Sigmoid colon (tissue), 7 donors: ENCODE measurements at places on chromosomes 16 and 17. TPM values are rescaled to one million over a fixed set of nuclear protein-coding genes. Genes with fewer than 3 reads are reported as not detected.
A peak's percentile ranks its signal among the peaks of the same experiment; 100 is the strongest.

DNA sequence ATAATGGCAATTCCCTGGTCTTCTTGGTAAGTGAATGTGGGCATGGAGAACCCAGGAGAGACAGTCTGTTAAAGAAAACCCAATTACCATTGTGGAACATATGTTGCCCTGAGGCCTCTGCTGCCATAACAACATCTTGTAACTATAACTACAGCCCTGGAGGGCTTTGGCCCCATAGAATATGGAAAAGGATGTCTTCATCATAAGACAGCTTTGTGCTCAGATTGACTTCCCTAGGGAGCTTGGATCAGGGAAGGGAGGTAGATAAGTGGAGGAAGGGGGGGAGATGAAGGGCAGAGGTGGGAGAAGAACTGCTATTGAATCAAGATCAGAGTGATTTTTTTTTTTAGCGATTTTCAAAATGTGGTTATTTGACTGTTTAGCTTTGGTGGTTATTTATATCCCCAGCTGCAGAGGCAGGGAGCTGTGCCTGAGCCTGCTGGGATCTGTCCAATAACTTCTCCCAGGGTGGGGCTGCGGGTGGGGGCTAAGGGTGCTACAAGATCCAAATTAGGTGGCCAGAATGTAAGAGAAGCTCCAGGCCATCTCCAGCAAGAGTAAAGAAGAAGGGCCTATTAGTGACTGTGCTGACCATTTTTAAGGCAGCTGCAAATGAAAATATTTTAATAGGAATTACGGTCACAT, 5.3 kb upstream of the KAT7 start:
- peak; percentile 89 for DNase-seq

VMO1 gene
- total RNA-seq = 4.1 TPM

GRCh38 chr16:31707743-31708335, 165.8 kb upstream of the ZNF267 start:
- no peak for DNase-seq

DNA sequence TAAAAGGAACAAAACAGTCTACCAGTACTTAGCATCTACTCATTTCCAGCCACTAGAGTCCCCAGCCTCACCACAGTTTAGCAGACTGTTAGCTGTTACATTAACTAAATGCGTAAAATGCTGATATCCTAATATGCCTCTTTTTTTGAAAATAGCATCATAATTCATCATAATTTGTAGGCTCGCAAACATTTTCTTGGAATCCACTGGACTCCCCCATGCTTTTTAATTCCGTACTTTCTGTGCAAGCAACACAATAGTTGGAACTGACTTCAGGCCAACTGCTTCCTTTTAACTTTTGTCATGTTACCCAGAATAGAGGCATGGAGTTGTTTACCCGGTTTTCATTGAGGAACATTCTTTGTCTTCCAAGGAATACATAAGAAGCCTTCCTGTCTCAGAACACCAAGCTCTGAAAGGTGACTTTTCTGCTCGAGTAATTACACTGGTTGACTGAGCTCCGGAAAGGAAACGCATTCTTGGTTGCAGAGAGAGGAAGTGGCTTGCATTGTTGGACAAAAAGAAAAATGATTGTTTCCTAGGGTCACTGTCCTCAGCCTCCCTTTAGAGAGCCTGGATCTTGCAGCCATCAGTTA, 30.9 kb upstream of the SEC14L1 start:
- DNase-seq = no peak

DNA sequence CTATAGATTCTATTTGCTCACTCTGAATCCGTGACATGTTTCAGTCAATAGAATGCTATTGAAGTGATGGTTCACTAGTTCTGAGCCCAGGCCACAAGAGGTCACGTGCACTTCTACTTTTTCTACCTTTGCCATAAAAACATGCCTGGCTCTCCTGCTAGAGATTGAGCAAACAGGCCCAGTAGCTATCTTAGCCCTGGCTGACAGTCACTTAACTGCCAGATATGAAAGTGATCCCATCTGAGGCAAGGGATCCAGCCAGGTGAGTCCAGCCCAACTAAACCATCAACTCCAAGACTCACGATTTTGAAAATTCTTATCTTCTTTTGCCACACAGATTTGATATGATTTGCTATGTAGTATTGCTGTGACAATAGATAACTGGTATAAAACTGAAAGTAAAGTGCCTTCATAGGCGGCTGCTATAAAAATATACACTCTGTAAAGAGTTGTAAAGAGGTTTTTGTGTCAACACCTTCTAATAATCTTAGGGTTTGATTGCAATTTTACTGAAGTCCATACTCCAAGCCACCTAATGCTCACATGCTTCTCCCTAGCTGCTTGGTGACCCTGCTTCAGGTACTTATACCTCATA, 937.7 kb upstream of the SOX9 start:
- no peak for DNase-seq
